ENCODE measurements at places on chromosomes 5 and 9.

- no peak for DNase-seq
Observed at GRCh38 chr5:114174131-114174530, 187.7 kb upstream of the KCNN2 start.

GRCh38 chr5:76290321-76290757, 112.7 kb upstream of the IQGAP2 start:
- no peak for DNase-seq

DNA sequence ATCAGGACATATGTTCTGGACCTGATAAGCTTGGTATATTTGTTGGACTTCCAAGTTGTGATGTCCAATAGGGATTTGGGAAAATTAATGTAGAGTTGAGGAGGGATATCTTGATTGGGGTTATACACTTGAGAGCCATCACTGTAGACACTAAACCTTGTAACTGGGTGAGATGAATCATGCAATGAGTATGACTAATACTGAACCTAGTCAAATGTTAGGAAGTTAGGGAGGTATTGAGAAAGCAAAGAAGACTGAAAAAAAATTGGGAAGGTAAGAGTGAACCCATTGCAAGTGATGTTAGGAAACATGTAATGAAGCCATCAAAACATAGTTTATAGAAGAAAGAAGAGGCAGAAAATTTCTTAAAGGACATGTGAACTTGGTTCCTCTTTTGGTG, 668.4 kb upstream of the CDH9 start:
- DNase-seq: no peak

GRCh38 chr9:134987376-134987775, 69.7 kb upstream of the FCN1 start:
- DNase-seq: no peak

- DNase-seq: no peak
Observed at GRCh38 chr9:89961616-89962341, 357.0 kb downstream of the GADD45G start.
